A549 treated with GW870086 at 1 μM for 4 hours (cell line): ENCODE measurements at places on chromosomes 2 and 18. TPM values are rescaled to one million over a fixed set of nuclear protein-coding genes. Genes with fewer than 3 reads are reported as not detected.

The KIF5C gene
- total RNA-seq, result 0.30 to 0.39 TPM (median 0.32 TPM) in 5 replicates

The CHRNG gene
- not detected in 5 replicates for total RNA-seq

The MATN3 gene
- 11.4 to 19.0 TPM (median 17.5 TPM) in 5 replicates for total RNA-seq

The KLHL29 gene
- total RNA-seq, result 5.2 to 7.2 TPM (median 6.3 TPM) in 5 replicates

The ST8SIA3 gene
- not detected in 5 replicates for total RNA-seq

The PIEZO2 gene
- total RNA-seq, result 0.58 to 1.2 TPM (median 0.66 TPM) in 5 replicates

The TM4SF20 gene
- total RNA-seq, result 6.9 to 9.9 TPM (median 8.3 TPM) in 5 replicates

The HOXD10 gene
- total RNA-seq, result 4.6 to 6.3 TPM (median 5.3 TPM) in 5 replicates

The C1QL2 gene
- total RNA-seq, result 0.18 to 0.57 TPM (median 0.34 TPM) in 5 replicates

The FLACC1 gene
- total RNA-seq, result 0.19 to 0.22 TPM in 2 of 5 replicates, not detected in the others

The TRIM54 gene
- 0.67 to 1.1 TPM (median 0.72 TPM) in 5 replicates for total RNA-seq
